Activated CD8-positive, alpha-beta memory T cell treated with anti-CD3 and anti-CD28 coated beads for 1 hour (primary cell): ENCODE measurements at places on chromosomes 13 and 19.

- no peak for DNase-seq
These were observed 7.4 kb downstream of the SIGLEC8 start for GRCh38 chr19:51450730-51451307.

DNA sequence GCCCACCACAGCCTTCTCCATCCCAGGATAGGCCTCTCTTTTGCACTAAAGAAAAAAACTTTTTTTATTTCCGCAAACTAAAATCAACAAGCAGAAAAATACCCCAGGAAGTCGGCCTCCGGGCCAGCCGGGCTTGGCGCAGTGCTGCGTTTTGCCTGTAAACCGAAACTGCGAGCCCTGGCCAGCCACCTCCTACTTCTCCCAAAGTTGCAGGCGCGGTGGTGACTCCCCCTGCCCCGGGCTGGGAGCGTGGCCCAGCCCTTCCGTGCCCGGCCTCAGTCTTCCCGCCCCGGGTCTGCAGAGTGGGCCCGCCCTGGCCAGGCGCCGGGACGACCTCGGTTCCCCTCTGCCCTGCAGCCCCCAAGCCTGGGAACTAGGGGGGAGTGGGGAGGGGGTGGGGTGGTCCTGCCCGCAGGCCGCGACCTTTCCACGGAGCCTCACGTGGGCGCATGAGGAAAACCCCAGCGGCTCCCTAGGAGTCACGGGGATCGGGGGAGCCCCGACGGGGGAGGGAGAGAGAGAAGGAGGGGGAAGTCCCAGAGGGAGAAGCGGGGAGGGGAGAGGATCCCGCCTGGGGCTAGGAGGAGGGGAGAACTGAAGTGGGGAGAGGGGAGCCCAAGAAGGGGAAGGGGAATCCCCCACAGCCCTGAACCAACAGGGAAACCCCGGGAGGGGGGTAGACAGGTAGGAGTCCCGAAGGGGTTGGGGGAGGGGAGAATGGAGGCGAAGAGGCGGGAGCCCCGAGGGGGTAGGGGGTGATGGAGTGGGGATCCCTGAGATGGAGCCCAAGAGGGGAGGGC is 3.0 kb downstream of the GADD45B start:
- peak; percentile 46 for DNase-seq

DNA sequence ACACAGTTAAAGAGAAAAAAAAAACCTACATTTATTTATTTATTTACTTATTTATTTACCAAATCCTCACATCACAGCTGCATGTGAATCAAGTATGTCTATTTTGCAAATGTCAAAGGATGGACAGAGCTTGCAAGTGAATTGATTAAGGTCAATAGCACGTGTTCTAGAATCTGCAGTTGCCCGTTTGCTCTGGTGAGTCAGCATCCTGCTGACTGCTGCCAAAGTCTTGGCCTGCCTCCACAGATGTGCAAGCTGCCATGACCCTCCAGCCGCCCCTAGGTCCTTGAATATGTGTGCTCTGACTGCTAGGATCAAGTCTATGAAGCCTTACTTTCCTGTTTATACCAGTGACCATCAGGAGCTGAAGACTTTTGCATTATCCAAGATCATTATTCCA is 320.6 kb downstream of the GPC5 start:
- DNase-seq, result no peak

GRCh38 chr13:63693696-63694095 is 2278.0 kb upstream of the PCDH20 start:
- DNase-seq, result no peak

DNA sequence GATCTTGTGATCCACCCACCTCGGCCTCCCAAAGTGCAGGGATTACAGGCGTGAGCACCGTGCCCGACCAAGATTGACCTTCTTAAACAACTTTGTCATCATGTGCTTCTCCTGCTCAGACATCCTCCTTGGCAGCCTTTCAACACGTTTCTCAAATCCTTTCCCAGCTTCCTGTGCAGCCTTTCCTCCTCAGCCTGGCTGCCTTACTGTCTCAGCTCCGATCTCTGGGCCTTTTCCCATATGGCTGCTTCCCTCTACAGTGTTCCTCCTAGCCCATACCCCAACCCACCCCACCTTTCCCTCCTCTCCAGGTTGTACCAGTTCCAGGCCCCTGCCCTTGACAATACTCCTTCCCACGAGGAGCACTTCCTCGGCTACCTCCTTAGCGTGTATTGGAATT is 7.2 kb downstream of the PHF11 start:
- no peak for DNase-seq

DNA sequence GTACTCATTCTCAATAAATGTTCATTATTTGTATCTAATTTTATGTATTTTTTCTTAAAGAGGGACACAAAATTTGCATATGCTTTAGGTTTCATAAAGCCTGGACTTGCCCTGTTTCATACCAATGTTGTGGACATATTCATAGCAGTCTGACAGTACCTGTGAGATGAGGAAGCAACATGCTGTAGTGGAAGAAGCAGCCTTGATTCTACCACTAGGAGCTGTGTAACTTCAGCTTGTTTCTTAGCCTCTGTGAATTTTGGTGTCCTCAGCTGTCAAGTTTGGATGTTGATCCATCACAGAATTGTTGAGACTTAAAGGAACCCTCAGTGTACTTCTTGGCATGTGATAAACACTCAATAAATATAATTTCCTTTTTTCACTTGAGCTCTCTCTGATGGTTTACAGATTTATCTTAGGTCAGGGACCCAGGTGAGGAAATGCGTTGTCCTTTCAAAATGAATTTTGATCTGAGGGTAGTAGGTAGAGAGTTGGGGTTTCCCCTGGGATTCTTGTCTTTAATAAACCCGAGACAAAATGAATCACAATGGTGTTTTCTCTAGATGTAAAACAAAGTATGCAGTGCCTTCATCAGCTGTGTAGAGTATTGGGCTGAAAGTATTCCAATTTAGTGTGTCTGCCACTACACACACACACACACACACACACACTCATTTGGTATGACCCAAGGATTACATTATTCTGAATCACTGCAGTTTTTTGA is 152.1 kb downstream of the KCNRG start:
- DNase-seq, result no peak

DNA sequence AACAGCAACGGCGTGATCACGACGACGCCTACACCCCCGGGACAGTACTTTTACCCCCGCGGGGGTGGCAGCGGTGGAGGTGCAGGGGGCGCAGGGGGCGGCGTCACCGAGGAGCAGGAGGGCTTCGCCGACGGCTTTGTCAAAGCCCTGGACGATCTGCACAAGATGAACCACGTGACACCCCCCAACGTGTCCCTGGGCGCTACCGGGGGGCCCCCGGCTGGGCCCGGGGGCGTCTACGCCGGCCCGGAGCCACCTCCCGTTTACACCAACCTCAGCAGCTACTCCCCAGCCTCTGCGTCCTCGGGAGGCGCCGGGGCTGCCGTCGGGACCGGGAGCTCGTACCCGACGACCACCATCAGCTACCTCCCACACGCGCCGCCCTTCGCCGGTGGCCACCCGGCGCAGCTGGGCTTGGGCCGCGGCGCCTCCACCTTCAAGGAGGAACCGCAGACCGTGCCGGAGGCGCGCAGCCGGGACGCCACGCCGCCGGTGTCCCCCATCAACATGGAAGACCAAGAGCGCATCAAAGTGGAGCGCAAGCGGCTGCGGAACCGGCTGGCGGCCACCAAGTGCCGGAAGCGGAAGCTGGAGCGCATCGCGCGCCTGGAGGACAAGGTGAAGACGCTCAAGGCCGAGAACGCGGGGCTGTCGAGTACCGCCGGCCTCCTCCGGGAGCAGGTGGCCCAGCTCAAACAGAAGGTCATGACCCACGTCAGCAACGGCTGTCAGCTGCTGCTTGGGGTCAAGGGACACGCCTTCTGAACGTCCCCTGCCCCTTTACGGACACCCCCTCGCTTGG is 966 bp downstream of the JUNB start:
- DNase-seq, result no peak

GRCh38 chr13:94028234-94028633 is 451.2 kb downstream of the DCT start:
- DNase-seq, result no peak

- DNase-seq, result no peak
These were observed 19.6 kb downstream of the PIAS4 start for GRCh38 chr19:4027146-4027545.

GRCh38 chr13:102440259-102440936 is 38.5 kb upstream of the FGF14 start:
- no peak for DNase-seq

DNA sequence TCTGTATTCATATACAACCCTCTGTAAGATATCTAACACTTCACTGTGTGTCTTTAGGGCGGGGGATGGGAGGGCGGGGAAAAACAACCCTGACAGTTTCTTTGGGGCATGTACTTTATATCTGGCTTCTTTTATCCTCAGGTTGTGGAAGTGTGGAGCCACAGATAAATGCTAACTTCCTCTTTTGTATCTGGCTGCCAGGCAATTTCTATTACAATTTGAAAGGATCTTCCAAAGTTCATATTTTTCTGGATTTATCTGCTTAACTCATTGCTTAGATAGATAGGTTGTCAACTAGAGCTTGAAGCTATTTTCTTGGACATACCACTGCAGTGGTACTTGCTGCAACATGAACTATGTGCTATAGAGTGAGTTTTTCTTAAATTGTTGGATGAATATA is 393.0 kb downstream of the LMO7 start:
- no peak for DNase-seq

DNA sequence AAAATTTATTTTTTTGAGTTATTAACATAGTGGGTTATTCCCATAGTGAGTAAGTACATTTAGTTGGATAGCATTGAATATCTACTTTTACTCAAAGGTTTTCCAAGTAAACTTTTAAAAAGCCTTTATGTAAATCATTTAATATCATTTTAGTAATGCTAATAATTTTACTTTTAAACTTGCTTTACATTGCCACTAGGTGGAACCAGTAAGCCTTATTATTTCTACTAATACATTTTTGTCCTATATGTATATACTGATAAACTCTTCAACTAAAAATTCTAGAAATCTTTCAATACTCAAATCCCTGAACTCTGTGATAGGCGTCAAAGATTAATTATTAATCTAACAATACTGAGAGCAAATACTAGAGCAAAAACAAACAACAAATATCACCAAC is 1709.2 kb upstream of the PCDH20 start:
- no peak for DNase-seq

DNA sequence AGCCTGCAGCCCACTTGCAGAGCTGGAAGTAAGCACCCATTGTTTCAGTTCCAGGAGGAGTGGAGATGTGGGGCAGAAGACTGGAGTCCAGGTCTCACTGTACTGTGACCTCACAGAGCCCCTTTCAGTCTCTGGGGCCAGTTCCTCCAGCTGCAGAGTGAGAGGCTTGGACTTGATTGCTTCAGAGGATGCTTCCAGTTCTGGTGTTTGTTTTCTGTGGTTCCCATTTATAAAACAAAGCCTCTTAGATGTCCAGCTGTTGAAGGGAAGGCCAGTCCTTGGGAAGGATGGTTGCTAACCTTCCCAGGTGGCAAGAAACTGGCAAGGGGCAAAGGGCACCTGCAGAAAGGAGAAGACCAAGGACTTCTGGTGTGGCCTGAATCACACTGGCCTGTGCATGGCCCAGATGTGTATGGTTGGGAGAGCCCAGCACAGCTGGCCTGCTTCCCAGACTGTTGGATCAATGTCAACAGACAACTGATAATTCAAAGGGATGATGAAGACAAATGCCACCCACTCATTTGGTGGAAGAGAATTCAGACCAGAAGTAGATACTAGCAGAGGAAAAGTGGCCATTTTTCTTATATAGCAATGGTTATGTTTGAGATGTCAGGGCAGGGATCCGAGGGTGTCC is 218.5 kb downstream of the ZNF536 start:
- no peak for DNase-seq

DNA sequence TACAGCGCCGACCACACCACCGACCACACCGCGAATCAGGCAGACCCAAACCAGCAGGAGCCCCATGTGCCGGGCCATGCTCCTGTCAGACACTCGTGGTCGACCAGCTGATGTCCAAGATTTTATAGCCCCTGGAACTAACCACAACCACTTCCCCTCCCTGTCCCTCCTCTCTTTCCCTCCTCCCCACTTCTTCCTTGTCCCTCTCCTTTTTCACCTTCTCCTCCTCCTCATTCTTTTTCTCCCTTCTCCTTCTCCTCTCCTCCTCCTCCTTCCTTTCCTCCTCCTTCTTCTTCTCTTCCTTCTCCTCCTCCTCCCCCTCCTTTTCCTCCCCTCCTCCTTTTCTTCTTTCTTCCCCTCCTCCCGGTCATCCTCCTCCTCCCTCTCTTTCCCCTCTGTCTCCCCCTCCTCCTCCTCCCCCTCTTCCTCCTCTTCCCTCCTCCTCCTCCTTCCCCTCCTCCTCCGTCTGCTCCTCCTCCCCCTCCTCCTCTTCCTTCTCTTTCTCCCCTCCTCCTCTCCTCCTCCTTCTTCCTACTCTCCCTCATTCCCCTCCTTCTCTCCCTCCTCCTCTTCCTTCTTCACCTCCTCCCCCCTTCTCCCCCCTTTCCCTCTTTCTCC is 670 bp downstream of the BSPH1 start:
- DNase-seq, result no peak

- DNase-seq, result no peak
These were observed 96.5 kb downstream of the DCT start for GRCh38 chr13:94382960-94383359.

GRCh38 chr13:50344717-50345116 is 329.5 kb downstream of the KCNRG start:
- no peak for DNase-seq

GRCh38 chr13:83929157-83929556 is 46.9 kb upstream of the SLITRK1 start:
- DNase-seq, result no peak

DNA sequence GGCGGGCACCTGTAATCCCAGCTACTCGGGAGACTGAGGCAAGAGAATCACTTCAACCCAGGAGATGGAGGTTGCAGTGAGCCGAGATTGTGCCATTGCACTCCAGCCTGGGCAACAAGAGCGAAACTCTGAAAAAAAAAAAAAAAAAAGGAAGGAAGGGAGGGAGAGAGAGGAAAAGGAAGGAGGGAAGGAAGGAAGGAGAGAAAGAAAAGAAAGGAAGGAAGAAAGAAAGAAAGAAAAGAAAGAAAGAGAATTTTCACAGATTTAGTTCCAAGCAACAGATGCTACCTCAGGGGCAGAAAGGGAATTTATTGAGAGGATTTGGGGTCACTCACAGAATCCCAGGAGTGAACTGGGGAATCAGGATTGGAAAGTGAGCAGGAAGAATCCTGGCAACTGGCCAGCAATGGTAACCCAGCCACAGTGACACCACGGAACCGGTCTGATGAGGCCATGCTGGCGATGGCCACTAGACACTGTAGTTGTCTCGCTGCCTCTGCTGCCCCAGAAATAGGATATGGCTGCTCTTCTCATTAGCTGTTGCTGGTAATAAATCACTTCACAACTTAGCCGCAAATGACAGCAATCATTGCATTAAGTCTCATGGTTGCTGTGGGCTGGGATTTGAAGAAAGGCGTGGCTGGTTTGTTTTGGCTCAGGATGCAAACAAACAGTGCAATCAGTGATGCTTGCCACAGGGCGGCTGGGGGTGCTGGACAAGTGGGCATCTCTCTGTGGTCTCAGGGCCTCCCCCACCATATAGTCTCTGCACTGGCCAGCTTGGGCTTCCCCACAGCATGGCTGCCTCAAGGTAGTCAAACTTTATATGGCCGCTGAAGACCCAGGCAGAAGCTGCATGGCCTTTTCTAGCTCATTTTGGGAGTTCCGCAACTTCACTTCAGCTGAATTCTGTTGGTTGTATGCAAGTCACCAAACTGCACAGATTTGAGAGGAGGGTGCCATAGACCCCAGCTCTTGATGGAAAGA is 5.2 kb upstream of the BCAM start:
- DNase-seq, result no peak

GRCh38 chr19:3608750-3609322 is 2.2 kb upstream of the TBXA2R start:
- DNase-seq, result no peak

GRCh38 chr13:41059456-41060081 is 1.7 kb upstream of the WBP4 start:
- DNase-seq, result no peak
